ENCODE measurements at places on chromosomes 7 and 10.

- no peak for DNase-seq
Measured at GRCh38 chr7:23349484-23350157, 50.5 kb downstream of the MALSU1 start.

DNA sequence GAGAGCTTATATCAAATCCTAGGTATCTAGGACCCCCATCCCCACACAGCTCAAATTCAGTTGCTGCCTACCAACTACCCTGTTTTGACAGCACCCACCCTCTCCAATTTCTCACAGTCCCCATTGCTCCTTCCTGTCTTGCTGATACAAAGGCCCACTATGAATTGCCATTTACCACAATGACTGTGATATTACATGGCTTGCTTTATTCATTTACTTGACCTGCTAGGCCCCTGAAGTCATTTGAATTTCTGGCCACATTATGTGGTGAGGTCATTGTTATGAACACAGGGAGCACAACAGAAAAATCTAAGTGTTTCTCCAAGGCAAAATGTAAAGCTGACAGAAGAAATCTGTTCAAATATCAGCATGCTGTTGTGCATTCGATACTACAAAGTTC lies 101.4 kb downstream of the PPP1R17 start:
- DNase-seq = no peak

DNA sequence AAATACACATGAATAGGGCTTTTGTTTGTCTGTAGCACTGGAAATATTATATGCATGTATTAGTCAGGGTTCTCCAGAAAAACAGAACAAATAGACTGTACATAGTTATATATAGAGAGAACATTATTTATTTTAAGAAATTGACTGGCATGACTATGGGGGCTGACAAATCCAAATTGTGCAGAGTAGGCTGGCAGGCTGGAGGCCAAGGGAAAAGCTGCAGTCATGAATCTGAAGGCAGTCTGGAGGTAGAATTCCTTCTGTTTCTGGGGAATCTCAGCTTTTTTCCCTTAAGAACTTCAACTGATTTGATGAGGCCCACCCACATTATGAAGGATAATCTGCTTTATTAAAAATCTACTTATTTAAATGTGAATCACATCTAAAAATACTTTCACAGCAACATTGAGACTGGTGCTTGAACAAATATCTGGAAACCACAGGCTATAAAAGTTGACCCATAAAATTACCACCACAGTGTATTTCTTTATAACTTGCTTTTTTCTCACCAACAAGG lies 344.2 kb upstream of the KIAA1217 start:
- DNase-seq = no peak

- DNase-seq = no peak
Measured at GRCh38 chr7:134742688-134743350, 36.6 kb upstream of the CALD1 start.

GRCh38 chr7:30795161-30795948 lies 24.1 kb downstream of the MINDY4 start:
- DNase-seq = peak; percentile 36

- DNase-seq = no peak
Measured at GRCh38 chr7:132480534-132480933, 95.7 kb downstream of the PLXNA4 start.

DNA sequence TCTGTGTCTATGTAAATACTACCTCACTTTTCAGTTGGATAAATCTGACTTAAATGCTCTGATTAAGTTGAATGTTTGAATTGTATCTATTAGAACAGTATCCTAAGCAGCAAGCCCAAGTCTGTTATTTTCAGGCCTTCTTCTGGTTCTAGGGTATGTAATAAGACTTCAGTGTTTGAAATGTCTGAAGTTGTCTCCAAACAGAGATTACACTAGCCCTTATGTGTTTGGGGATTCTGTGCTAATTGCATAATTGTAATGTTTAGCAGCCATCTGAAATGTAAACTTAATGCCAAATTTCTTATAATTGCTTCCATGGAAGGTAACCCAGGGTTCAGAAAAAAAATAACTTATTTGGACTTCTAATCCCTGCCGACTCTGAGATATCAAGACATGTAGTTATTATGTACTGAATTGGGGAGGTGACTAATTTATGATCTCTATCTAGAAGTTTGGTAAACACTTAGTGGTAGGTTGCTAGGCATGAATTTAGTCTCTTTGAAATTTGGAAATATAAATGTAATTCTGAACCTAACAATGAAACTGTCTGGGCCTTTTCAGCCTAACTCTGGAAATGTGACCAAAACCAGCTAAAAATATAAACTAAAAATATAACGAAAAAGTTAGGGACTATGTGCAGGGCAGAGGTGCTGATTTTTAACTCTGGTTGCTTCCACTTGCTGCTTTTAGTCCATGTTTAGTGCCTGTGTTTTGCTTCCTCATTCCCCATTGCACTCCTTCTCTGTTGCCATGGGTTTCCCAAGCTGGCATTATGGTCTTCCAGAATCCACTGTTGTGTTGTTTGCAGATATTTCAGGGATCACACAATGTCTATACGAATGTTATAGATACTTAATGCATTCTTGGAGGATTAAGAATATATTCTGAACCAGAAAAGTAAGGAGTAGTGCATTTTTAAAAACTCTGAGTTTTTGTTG lies 54.8 kb downstream of the MCU start:
- DNase-seq = no peak

DNA sequence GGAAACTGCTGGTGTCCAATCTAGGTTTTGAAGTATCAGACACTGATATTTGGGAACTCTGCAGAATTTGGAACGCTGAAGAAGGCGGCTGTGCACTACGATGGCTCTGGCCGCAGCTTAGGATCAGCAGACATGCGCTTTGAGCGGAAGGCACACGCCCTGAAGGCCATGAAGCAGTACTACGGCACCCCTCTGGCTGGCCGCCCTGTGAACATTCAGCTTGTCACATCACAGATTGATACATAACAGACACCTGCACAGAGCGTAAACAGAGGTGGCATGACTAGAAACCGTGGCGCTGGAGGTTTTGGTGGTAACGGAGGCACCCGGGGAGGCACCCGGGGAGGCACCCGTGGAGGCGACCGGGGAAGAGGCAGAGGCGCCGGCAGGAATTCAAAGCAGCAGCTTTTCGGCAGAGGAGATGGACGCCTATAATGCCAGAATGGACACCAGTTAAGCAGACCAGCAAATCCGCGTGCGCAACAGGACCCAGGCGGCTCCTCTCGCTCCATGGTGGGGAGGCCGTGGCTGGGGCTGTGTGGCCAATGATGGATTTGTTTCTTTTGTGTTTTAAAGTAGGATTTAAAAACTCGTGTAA lies 22.2 kb upstream of the CCL24 start:
- no peak for DNase-seq

- DNase-seq = no peak
Measured at GRCh38 chr10:78960316-78960800, 108.4 kb upstream of the ZMIZ1 start.

DNA sequence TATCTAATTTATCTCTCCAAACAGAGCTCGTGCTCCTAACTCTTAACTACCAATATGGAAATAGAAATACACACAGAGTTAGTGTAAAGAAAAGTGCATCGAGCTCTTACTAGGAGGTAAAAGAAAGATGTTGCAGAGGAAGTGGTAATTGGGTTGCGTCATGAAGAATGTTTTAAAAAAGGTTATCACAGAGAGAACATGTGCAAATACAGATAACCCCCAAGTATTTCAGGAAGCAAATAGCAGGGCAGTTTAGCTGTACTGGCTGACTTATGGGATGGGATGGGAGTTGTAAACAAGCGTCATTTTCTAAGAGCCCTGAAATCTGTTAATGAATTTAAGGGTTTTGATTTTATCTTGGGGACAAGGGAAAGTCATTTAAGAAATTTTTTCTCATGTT lies 153.9 kb downstream of the AGMO start:
- no peak for DNase-seq

DNA sequence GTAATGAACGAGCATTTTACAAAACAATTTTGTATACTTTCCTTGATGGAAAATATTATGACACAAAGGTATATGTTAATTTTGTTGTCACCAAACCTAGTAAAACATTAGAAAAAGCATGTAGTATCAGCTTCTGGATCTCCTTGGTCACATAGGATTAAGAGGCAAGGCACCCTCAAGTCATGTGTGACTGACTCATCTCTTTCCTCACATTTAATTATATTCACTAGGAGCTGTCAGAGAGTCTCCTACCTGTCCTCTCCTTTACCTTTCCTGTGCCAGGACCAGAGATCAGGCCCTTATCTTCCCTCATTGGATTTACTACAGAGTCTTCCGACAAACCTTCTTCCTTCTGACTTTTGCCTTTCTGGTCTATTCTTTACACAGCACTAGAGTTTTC lies 111.3 kb upstream of the RPA3 start:
- no peak for DNase-seq

DNA sequence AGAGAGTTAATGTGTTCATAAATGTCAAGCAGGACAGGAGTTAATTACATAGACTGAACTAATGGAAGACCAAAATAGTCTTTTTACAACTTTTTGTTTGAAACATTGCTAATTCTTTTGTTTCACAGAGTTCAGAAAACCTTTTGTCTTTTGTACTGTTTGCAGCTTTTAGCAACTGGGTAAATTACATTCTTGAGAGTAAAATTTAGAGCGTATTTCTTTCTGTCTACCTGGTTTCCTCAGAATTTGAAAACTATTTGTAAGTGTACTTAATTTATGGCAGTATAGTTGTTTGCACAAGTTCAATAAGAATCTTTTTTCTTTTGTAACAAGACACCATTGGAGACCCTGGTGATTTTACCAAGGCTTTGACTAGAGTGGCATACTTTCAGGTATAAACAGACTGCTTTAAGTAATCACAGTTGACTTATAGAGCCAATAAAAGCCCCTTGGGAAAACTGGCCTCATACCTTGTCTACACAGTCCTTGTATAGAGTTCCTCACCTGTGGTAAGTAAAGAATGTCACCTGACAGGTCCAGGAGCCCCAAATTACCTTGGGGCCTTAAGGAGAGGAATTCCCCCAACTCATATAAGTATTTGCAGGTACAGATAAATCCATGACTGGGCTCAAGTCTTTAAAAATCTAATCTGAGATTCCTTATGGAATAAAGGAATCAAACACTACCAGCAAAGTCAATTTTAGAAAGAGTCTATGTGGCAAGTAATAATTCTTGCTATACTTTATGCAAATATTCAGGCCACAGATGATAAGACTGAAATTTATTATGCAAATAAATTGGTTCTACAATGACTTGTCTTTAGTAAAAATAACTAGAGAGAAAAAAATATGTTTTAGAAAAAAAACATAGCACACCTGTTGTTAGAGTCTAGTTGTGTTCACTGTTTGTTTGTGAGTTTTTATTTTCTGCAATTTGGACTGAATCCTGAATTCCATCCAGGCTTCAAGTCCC lies 23.6 kb upstream of the CREB3L2 start:
- no peak for DNase-seq

DNA sequence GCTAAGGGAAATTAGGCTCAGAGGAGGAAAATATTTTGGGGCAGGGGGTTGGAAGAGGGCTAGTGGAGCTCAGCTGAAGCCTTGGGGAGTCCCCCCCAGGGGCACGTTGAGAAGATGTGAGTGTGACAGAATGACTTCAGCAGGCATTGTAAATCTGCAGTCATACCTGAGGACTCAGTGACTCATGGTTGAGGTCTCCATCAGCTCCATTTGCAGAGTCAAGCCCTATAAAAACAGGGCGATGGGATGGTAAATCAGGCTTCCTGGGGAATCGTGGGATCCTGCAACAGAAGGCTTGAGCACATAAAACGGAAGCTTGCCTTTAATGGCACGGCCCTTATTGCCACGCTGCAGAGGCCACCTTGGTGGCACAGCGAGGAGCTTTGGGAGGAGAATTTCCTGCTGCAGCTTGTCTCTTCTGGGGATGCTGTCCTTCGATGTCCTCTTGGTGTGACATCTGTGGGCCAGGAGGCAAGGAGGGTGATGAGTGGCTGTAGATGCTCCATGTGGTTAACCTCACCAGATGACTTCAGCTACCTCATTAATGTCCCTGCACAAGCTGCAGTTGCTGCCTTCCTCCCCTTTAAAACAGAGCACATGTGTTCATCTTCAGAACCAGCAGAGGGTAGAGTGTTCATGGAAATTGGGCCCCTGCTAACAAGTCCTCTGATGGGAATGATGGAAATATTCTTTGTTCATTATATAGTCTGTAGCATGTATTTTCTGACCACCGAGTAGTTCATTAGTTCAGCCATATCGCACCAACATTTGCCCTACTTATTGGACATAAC lies 285.9 kb downstream of the LRMDA start:
- no peak for DNase-seq

DNA sequence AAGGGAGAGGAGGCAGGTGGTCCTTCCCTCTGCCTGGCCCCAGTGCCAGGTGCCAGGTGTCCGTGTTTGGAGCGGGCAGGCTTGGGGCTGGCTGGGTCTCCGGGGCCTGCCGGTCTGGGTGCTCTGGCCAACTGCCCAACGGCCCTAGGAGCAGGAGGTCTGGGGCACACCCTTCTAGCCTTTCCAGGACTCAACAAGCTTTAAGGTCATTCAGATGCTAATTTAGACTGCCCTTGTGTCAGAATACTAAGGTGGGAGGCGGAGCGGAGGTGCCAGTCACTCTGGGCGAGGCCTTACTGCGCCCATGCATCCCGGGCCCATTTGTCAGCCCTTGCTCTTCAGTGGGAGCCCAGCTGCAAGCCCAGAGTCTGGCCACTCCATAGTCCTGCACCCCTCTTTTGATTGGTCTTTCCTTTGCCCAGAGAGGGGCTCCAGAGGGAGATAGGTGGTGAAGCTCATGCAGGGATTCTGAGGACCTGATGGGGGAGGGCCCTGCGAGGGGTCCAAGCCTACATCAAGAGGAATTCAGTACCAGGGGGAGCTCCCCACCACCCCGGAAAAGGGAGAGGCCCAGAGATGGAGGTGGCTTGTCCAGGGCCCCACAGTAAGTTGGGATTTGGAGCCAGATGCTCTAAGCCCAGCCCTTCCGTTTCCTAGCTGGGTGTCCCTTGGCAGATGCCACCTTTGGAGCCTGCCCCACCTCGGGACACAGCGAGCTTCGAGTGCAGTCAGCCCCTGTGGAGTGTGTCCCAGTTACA lies 1.3 kb downstream of the PGAM2 start:
- no peak for DNase-seq

GRCh38 chr7:34982371-34983019 lies 54.8 kb downstream of the DPY19L1 start:
- no peak for DNase-seq

DNA sequence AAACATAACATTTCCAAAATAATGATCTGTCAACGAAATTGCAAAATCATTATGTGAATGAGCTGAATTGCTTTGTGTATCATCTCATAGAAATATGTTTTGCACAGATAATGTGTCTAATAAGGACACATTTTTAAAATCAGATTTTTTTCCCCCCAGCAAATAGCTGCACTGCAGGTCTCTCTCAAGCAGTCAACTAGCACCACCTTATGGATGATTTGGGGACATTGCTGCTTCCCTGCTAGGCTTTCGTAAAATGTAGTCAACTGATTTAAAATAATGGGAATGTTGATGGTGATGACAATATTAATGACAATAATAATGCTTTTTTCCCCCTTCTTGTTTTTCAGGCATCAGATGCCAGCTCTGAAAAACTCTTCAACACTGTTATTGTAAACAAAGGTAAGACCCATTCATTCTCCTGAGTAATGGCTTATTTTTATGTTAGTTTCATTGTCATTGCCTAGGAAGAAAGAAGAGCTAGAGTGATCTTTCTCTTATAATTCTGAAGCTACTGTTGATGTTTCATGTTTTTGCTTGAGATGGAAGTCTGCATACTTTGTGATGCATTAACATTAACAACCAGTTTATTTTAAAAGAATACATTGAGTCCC lies 433.6 kb upstream of the GALNT17 start:
- no peak for DNase-seq

GRCh38 chr10:1745780-1746456 lies 8.6 kb upstream of the ADARB2 start:
- no peak for DNase-seq

GRCh38 chr7:52749880-52750279 lies 285.6 kb upstream of the POM121L12 start:
- no peak for DNase-seq

All from activated CD8-positive, alpha-beta memory T cell treated with anti-CD3 and anti-CD28 coated beads, Interleukin-2, amount 10 ng/mL, durations not matched to agents 7 days and 5 days (primary cell).